NCI-H2171 (cell line): ENCODE measurements at places on chromosomes 4 and X.

GRCh38 chrX:150621652-150622051 lies 53.2 kb downstream of the MTM1 start:
- DNase-seq: no peak

- no peak for DNase-seq
Measured at GRCh38 chr4:127347936-127348335, 284.8 kb upstream of the INTU start.

DNA sequence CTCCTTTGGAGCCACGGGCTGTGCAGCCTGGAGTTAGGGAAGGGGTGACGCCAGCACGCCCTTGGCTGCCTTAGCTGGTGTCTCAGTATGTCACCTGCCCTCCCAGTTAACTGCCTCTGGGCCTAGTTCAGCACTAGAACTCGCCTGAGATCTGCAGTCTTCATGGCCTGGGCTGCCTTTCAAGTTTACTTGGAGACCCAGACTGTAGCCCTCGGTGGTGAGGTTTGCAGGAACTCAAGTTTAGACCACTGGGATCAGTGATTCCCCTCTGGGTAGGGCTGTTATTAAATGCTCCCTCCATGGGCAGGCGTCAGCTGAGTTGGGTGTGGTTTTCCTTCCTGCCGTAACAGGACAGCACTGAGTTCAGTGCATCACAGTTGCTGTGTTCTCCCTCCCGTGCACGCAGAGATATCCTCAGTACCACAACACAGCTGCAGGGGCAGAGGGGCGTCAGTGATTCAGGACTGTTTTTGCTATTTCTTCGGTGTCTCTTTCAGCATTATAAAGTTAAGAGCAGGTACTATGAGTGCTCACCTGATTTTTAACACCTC lies 30.5 kb downstream of the PLAC8 start:
- DNase-seq: no peak

DNA sequence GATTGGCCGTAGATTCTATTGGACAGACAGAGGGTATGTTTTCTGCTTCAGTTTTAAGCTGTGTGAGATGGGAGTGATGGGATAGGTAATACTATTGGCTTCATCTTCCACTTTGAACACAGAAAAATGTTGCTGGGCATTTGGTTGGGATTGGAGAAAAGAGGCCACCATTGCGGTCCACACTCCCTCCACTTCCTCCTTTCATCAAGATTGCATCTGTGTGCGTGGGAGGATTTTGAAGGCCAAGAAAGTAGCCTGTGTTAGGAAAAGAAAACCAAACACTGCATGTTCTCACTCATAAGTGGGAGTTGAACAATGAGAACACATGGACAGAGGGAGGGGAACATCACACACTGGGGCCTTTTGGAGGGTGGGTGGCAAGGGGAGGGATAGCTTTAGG lies 56.4 kb downstream of the EGF start:
- DNase-seq: no peak

DNA sequence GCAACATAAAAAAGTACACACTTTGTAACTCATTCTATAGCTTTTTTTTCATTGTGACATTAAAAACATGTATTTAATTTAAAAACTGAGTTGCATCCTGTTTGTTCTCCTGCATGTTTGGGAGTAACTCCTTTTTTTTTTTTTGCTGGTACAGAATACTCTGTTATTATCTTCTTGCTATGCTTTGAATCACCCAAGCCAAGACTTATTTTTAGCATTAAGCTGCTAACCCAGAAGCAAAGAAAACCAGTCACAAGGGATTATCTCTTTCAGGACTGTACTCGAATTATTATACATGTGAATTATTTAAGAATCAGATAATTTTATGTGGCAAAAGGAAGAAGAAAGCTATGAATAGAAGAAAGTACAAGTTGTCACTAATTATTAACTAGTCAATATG lies 194.9 kb downstream of the ADAMTS3 start:
- no peak for DNase-seq
